ENCODE measurements at places on chromosomes 2 and 18.

DNA sequence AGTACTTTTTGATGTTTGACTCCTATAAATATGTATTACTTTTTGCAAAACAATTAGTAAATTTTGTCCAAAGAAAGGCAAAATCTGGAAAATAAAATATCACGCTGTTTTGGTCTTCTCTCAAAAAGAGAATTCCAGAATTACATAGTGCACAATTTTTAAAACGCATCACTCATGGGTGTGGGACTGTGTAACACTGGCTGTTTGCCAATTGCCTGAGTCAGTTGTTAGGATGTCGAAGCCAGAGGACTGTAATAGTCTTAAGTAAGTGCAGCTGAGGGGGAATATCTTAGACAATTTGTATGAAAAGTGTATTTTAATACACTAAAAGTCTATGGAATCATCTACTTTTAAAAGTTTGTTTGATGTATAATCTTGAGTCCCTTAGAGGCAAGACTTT lies 24.1 kb upstream of the EPHA4 start:
- no peak for DNase-seq

DNA sequence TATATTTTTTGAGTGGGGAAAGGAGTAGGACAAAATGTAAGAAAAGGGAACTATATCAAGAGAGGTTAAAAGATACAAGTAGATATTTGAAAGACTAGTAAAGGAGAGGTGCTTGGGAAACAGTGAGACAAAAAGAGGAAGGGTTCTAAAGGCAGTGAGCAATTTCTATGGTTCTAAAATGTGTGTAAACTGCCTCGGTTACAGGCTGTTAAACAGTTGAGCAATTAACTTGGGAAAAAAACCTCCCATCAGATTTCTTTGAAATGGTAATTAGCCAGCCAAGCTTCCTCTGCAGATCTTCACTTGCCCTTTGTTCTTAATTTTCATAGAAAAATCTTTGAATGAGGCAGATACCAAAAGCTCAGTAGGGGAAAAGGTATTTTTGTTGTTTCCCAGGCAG lies 238.7 kb upstream of the KCNH7 start:
- DNase-seq: no peak

GRCh38 chr2:20516646-20517341 lies 69.9 kb downstream of the RHOB start:
- no peak for DNase-seq

GRCh38 chr18:23487738-23488570 lies 15.4 kb upstream of the RMC1 start:
- no peak for DNase-seq

Data from activated T-helper 1 cell treated with anti-CD3 and anti-CD28 coated beads, Interleukin-2, amount 50 U/mL, for 16 hours (primary cell).